ENCODE measurements at places on chromosomes 13 and 19. TPM values are rescaled to one million over a fixed set of nuclear protein-coding genes. Genes with fewer than 3 reads are reported as not detected.

DNA sequence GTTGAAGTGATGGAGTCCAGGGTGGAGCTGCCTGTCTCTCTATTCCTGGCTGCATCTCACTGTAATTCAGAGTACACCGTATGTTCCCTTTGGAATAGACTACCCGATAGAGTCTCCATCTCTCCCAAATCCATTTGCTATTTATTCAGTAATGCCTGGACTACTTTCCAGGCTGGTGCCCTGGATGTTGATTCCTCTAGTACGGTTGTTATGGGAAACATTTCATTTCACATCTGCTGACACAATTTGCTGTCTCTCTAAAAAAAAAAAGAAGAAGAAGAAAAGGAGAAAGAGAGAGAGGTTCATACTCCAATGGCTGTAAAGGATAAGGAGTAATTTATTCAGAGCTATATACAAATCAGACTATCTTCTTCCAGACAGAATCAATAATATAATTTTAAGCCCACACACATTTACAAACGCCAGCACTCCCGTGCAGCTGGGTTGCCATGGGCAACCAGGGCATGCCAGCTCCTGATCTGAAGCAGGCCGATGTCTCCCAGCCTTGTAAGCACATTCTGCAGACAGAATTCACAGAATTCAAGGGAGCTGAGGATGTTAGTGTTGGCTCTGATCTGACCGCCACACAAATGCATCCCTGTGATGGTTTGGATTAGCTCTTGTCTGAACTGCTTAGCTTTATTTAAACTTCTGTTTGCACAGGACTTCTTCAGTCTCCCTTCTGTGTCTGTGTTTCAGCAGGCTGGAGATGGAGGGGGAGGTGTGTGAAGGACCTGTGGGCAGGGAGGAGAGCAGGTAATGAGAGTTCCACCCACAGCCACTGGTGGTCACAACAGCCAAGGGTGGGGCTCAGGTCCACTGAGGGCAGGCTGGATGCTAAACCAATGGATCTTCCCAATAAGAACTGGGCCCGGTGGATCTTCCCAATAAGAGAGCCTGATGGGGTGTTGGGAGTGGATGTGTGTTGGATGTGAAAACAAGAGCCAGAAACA is 66.0 kb downstream of the TEX26 start:
- no peak for DNase-seq

- no peak for DNase-seq
Measured at GRCh38 chr13:46668302-46668720, 115.3 kb downstream of the LRCH1 start.

DNA sequence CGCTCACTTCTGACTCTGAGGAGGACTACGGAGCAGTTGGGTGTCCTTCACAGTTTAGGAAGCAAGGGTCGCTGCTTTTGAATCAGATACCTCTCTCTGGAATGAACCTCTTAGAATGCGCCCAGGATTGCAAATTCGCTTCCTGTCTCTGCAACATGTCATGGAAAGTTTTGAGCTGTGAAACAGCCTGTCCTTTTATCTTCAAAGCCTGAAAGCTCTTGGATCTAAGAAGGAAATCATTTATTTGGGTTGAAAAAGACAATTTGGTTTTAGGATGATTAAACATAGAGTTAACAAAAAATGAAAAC is 134.1 kb downstream of the KATNAL1 start:
- no peak for DNase-seq

- no peak for DNase-seq
Measured at GRCh38 chr19:54674021-54674617, 11.3 kb downstream of the LILRB4 start.

DNA sequence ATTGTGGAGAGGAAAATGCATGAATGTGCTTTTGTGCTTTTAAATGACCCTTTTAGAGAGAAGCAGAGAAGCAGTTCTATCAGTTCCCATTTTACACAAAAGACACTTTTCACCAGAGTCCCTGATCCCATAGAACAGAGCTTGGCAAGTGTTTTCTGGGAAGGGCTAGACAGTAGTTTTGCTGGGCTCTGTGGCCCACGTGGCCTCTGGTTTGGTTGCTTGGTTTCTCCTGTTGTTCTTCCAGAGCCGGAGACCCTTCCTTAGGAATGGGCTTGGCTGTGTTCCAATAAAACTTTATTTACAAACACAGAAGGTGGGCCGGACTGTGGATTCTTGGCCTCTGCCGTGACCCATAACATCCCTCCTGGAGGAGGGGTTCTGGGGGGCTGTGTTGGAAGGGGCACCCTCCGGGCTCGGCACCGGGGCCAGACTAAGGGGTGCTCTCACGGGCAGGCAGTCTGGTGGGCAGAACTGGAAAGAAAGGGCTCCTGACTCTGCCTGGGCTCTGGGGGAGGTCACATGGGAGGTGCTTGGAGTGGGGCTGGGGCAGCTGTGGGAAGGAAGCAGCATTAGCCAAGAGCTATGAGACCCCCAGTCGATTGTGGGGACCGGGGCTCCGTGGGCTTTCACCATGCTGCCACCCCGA is 3.2 kb downstream of the SPPL2B start:
- DNase-seq = no peak

DNA sequence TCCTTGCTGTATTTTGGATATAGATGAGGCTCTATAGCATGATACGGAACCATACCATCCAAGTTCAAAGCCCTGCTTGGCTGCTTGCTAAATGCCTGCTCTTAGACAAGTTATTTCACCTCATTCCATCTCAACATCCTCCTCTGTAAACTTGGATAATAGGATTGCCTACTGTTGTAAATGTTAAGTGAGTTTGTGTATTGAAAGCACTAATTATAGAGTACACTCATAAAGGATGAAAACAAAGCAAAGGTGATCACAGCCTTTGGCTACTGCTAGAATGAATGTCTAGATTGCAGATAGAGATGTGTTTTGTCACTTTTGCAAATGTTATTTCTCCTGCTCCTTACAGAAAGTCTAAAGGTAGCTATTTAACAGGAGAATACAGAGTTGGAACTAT is 34.3 kb upstream of the STARD13 start:
- no peak for DNase-seq

DNA sequence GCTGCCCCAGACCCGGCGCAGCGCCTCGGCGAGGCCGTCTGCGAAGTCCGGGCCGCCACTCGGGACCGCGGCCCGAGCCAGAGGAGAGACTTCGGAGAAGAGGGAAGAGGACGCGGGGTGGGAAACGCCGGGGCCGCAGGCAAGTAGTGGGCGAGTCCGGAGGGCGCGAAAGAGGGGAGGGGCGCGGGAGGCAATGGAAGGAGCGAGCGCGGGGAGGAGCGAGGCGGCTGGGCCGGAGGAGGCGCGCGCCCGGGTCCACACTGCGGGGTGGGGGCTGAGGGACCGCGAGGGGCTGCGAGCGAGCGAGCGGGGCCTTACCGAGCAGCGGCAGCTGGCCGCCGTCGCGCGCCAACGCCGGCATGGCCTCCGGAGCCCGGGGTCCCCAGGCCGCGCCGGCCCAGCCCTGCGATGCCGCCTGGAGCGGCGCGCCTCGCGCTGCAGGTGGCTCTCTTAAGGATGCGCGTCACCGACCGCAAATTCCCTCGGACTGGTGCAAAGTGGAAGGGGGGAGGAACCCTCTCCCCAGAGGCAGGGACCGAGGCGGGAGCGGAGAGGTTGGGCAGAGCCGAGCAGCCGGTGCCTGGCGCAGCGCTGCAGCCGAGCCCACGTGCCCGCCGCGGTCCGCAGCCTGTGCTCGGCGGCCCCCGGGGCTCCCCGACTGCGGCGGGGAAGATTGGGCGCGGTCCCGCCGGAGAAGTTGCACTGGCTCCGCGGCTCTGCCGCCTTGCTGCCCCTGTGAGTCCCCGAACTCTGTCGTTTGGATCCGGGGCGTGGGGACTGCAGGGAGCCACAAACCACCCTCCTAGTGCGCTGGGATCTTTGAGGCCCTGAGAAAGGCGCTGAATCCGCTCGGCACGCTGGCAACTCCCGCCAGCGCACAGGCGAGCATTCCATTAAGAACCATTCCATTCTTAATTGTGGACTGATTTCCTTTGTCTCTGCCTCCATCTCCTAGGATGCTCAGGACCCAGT is at the start of gene FLT3:
Gene FLT3, minus strand, starts transcription at position 427 of the 972 bp plus-strand sequence. Its CDS starts 66 bp downstream, at position 361.
- DNase-seq = no peak

- no peak for DNase-seq
Measured at GRCh38 chr19:15129856-15130585, 22.8 kb downstream of the SYDE1 start.

- peak; percentile 83 for DNase-seq
Measured at GRCh38 chr19:6752256-6753177, 13.0 kb downstream of the TRIP10 start.

DNA sequence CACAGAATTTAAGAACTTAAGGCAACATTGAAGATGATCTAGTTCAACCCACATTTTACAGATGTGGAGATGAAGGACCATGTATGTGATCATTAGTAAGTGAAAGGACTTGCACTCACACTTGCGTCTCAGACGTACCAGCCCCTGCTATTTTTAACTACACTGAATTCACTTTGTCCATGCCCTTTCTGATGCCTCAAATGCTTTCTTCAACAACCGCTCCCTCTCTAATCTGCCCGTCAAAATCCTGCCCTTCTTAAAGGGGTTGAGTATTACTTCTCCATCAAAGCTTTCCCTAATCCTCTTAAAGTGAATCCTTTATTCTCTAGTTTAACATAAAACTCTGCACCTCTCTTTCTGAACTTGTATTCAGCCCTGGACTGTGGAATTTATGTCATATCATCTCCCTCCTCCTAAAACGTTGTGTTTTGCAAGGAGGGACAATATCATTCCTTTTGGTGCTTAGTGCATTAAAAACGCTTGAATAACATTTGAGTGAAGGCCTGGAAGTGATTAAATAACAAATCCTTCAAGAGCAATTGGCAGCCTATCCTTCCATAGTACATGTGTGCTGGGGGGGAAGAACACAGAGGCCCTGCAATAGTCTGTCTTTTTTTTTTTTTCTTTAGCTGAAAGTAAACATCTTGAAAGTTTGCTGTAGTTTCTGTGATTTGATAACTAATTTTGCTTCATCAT is 493.3 kb downstream of the LMO7 start:
- DNase-seq = no peak

DNA sequence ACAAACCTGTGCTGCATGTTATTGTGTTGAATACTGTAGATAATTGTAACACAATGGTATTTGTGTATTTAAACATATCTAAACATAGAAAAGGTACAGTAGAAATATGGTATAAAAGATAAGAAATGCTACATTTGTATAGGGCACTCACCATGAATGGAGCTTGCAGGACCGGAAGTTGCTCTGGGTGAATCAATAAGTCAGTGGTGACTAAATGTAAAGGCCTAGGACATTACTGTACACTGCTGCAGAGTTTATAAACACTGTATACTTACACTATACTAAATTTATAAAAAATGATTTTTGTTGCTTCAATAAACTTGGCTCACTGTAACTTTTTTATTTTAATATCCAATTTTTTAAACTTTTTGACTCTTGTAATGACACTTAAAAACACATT is 34.4 kb downstream of the LMO7 start:
- DNase-seq = no peak

DNA sequence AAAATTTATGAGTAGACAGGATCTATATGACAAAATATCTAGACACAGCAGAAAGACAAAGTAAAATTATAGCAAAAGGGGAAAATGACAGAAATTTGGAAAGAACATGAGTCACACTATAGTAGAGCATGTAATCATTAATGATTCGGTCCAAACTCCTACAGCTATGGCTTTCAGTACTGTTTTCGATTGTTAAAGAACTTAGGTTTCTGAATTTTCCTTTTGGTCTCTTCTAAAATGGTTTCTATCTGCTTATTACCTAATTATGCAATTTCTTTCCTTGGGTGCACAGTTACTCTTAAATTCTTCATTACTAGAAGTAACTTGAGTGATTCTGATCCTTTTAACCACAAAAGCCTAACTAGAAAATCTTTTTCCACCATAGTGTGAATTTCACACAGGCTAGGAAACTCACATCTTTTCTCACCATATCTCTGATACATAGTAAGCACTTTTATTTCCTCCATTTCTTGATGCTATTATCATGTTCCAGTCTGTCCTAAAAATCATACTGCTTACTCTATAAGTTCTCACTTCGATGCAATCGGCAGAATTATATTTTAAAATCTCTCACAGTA is 1101.4 kb downstream of the PCDH9 start:
- no peak for DNase-seq

Gene VSTM2B
- total RNA-seq = not detected

Gene SPRY2
- 11.3 TPM for total RNA-seq

Gene MISP3
- total RNA-seq = 15.2 TPM

Gene ZNF534
- not detected for total RNA-seq

Gene SIAH3
- not detected for total RNA-seq

Gene SLC8A2
- total RNA-seq = 0.10 TPM

All from left lobe of liver (tissue), 2 donors.